ENCODE measurements at places on chromosomes 5 and 9.

DNA sequence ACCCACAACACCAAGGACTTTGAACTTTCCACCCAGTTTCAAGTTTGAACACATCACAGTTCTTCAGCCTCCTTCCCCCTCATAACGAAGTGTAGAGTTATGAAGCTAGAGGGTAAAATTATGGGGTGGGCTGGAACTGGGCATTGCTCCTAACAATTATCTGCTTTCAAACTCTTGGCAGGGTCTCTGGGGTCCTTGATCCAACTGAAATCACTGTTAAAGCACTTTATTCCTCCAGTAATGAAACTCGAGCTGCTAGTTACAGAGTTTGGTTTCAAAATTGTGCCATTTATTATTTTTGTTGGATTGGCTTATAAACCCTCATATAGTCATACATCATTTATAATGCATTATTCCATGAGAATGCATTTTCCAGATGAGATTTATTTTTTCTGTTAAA lies 158.5 kb downstream of the RGS3 start:
- no peak for DNase-seq

DNA sequence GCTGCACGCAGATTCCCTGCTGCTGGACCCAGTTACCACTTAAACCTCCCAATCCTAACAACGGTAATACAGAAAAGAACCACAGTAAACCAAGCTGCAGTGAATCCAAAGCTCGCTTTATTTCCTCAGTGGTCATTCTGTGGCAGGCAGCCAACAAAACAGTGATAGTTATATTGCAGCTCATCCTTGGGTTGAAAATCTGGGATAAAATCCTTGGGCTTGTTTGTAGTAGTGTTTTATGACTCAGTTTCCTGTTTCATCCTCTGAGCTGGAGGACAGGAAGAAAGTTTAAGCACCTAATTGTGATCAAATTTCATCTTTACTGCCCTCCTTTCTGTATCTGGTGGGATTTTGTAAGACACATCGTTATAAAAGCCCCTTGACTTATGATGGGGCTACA lies 31.4 kb downstream of the HMGCR start:
- DNase-seq = no peak

DNA sequence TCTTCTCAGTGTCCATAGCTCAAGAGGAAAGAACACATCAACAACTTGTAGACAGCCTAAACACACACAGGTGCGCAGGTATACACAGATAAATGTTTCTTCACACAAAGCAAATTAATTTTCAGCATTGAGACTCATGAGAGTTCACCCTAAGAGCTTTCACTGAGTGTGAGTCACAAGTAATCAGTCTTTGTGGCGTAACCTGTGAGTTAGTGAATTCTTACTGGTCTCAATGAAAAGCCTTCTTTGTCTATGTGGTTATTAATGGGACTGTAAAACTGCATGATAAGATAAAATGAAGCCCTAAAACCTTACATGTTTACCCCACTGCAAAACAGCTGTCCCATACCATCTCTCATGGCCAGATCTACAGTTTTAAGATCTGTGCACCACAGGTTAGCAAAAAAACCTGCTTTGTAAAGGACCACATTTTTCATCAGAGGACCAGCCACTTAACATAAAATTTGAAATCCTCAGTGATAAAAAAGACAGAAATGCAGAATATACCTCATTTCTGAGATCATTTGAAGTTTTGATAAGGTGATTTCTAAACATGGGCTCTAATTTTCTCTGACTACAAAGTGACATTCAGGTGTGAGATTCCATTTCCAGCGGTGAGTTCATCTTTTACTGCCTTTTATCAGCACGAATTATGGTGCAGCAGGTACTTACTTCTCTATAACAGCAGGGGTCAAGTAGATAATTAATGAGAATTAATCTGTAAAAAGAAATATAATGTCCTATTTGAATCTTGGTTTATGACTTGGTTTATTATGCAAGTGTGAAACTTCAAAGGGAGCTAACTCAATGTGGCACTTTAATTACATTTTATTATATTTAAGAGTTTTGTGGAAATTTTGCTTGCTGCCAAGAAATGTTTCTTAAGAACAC lies 335.7 kb upstream of the PIK3R1 start:
- DNase-seq = no peak

- DNase-seq = no peak
Measured at GRCh38 chr5:10982626-10983025, 221.6 kb upstream of the DAP start.

DNA sequence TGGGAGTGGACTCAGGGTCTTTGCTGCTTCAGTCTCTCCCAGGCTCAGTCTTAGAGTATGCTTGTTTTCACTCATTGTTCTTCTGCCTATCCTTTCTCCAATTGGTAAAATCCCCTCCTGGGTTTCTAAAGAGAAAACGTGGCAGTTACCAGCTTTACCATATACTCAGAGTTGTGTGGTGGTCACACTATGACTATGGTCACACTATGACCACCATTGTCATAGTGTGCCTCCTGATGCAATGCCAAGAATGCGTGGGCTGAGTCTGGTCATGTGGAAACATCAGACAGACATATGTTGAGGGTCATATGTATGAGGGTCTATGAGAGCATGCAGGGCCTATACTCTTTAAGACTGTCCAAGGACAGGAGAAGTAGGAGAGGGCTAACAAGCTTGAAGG lies 326.5 kb upstream of the PRR16 start:
- no peak for DNase-seq

GRCh38 chr9:126617003-126617822 lies 3.5 kb downstream of the LMX1B start:
- DNase-seq = no peak

DNA sequence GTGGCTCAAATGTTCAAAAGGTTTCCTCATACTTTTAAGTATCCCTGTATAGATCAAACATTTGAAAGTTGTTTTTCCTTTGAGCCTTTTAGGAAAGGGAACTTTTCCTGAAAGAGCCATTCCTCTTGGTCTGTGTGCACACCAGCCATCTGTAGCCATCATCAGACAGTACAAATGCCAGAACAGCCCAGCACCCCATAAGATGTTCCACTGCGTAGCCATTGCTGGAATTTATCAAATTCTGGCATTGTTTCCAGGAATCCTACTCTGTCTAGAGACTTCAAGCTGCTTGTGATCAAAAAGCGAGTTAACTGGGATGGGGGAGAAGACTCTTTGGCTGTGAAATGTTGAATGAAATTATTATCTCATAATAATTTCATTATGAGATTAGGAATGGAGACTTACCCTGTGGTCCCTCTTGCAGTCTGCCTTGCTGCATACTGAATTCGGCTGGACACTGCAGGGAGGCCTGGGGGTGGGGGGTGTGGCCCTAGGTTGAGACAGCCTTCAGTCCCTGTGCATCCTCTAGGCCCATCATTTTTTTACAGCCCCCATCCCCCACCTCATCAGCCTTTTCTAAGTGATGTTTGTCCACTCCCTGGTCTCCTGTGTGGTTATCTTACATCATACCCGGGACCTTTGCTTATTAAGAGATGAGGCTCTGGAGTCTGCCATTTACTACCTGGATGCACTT lies 99.8 kb downstream of the RALGPS1 start:
- no peak for DNase-seq

DNA sequence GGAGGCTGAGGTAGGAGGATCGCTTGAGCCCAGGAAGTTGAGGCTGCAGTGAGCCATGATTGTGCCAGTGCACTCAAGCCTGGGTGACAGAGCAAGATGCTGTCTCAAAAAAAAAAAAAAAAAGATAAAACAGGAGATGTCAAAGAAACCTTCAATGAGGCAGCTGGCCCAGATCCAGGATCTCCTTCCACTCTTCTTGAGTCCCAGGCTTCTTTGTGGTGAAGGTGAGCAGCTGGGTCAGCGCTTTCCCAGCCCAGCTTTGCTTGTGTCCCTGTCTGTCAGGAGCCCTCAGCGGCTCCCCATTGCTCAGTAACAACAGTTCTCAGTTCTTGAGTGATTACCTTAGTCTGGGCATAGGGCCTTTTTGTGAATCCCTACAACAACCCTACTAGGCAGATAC lies 69.4 kb upstream of the PSD2 start:
- DNase-seq = no peak

GRCh38 chr5:16350816-16351215 lies 114.8 kb downstream of the ZNF622 start:
- DNase-seq = no peak

GRCh38 chr9:36074870-36075532 lies 38.3 kb downstream of the RECK start:
- DNase-seq = no peak

GRCh38 chr9:127139071-127139731 lies 16.8 kb upstream of the ANGPTL2 start:
- no peak for DNase-seq

DNA sequence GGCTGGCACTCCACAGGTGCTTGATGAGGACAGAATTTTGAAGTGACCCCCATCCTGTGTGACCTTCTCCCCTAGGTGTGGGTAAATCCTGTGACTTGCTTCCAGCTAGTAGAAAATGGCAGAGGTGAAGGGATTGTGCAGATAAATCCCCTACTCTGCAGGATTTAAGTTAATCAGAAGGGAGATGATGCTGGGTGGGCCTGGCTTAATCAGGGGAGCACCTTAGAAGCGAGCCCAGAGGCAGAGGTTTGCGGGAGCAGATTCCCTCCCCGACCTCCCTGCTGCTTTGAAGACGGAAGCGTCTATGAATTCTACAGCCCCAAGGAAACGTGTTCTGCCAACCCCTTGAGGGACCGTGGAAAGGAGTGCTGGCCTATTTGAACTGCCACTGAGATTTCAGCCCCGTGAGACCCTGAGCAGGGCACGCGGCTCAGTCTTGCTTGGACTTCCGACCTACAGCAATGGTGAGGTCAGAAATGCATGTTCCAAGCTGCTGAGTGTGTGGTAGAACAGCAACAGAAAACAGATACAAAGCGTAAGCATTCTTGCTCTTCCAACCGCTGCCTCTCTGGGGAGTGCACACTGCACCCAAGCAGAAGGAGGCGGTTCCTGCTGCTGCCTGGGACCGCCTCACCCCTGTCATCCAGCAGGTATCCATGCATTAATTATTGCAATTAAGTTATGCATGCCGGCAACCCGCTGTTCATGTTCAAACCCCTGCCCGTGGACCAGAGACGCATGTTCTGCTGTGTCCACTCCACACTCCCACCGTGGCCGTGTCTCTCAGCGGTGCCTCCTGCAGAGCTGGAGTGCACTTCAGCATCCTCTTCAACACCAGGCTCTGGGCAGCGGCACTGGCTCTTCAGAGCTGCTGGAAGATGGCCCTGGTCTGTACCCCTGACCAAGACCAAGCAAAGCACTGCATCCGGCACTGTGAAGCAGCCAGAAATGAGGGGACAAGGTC lies 54.6 kb upstream of the RXRA start:
- DNase-seq = no peak

DNA sequence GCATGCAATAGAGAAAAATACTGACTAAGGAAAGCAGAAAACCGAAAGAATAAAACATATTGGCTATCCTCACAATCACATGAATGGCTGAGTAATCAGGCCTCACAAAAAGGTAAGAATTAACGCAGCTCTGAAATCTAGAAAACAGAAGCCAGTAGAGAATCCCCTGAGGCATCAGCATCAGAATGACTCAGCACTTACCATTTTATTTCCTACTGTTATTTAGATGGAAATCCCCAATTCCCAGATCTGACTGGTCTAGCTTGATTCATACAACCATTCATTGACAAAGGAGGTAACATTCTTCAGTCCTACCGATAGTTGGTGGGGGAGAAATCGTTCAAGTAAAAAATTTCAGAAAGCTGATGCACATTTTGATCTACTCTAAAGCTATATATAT lies 1408.4 kb upstream of the WWC1 start:
- DNase-seq = no peak

- DNase-seq = no peak
Measured at GRCh38 chr5:134536876-134537275, 11.4 kb downstream of the JADE2 start.

- DNase-seq = no peak
Measured at GRCh38 chr9:108836781-108837180, 19.0 kb downstream of the ACTL7B start.

DNA sequence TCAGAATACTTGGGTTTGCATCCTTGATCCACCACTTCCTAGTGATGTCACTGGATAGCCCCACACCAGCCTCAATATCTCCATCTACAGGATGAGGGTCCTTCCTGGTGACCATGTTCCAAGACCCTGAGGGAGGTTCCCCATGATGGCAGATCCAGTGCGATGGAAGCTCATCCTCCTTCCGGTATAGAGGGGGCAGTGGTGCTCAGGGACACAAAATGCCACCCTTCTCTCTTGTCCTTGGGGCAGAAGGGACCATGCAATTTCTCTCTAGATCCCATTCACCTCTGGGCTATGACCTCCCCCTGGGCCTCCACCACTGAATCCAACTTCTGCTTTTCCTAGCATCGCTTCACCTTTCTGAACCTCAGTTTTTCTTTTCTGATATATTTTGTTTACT lies 5.4 kb upstream of the SLC25A51 start:
- DNase-seq = no peak

Data from T1000 (cell line).